ENCODE measurements at places on chromosomes 2 and 18. TPM values are rescaled to one million over a fixed set of nuclear protein-coding genes. Genes with fewer than 3 reads are reported as not detected.

PSMA8 gene
- total RNA-seq, result not detected

MOB4 gene
- total RNA-seq, result 32.9 TPM

PECR gene
- total RNA-seq, result 4.1 TPM

KHK gene
- 0.71 TPM for total RNA-seq

ALKAL2 gene
- not detected for total RNA-seq

WDR35 gene
- 5.2 TPM for total RNA-seq

SRD5A2 gene
- not detected for total RNA-seq

GPR45 gene
- not detected for total RNA-seq

THADA gene
- 14.8 TPM for total RNA-seq

M1AP gene
- total RNA-seq, result not detected

NR4A2 gene
- total RNA-seq, result 7.5 TPM

OSBPL1A gene
- 6.2 TPM for total RNA-seq

INHBB gene
- total RNA-seq, result 0.47 TPM

PDE11A gene
- 0.97 TPM for total RNA-seq

TGFA gene
- total RNA-seq, result 0.14 TPM

CYP1B1 gene
- 0.17 TPM for total RNA-seq

REG3A gene
- total RNA-seq, result not detected

RANBP2 gene
- 72.6 TPM for total RNA-seq

FAM228A gene
- total RNA-seq, result not detected

BAZ2B gene
- total RNA-seq, result 18.6 TPM

MRO gene
- not detected for total RNA-seq

LYPD6 gene
- 26.6 TPM for total RNA-seq

SMAD4 gene
- 82.5 TPM for total RNA-seq

TTN gene
- 0.12 TPM for total RNA-seq

PHOSPHO2 gene
- 1.9 TPM for total RNA-seq

SERPINB12 gene
- not detected for total RNA-seq

RNF125 gene
- 0.43 TPM for total RNA-seq

RASGRP3 gene
- total RNA-seq, result 3.1 TPM

CD8B2 gene
- total RNA-seq, result not detected

CFC1 gene
- not detected for total RNA-seq

PREB gene
- total RNA-seq, result 43.4 TPM

ZRANB3 gene
- total RNA-seq, result 8.2 TPM

PLCL1 gene
- not detected for total RNA-seq

AKAIN1 gene
- total RNA-seq, result not detected

DSC3 gene
- total RNA-seq, result not detected

MRPL30 gene
- 30.8 TPM for total RNA-seq

CCDC141 gene
- total RNA-seq, result not detected

MOGAT1 gene
- total RNA-seq, result not detected

All from HFFc6 (cell line).